Cerebellar nuclear complex (tissue), 1 donor: ENCODE measurements at places on chromosomes 7 and 10.

- no peak for DNase-seq
These were observed 3.3 kb downstream of the NUDT13 start for GRCh38 chr10:73113551-73113950.

DNA sequence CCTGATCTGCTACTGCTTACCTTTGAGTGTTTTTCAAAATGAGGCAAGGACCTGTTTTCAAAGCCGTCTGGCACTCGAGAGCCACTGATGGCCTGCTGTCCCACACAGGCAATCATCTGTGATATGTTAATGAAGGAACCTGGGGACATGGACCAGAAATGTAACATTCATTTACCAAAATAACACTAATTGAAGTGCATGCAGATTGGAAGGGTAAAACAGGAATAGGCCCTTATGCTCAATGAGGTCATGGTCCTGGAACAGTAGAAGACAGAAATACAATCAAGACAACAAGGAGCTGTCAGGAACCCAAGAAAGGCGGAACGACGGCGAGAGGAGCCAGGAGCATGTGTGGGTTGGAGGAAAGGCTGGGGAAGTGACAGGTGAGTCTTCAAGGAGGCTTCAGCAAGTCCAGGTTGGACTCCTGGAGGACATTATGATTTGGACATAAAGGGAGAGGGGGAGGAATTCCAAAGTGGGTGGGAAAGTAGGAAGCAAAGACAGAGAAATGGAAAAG lies 28.3 kb downstream of the POLR3A start:
- peak; percentile 47 for DNase-seq

DNA sequence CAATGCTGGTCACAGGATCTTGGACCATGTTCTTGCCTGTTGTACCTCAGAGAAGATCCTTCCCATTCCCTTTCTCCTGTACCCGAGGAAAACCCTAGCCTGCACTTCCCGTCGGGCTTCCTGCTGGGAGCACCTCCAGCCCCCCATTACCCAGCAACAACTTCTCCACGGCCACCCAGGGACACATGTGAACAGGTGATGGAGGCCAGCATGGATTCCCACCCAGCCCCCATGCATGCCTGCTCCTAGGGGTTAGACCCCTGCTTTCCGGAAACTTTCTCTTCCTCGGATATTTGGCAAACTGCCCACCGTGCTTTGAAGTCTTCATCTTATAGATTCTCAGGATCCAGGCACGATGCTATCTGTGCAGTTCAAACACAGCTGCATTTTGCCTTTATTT lies 67.3 kb downstream of the CALML3 start:
- DNase-seq, result no peak

- no peak for DNase-seq
These were observed 464.8 kb downstream of the SEMA3D start for GRCh38 chr7:84722086-84722485.

DNA sequence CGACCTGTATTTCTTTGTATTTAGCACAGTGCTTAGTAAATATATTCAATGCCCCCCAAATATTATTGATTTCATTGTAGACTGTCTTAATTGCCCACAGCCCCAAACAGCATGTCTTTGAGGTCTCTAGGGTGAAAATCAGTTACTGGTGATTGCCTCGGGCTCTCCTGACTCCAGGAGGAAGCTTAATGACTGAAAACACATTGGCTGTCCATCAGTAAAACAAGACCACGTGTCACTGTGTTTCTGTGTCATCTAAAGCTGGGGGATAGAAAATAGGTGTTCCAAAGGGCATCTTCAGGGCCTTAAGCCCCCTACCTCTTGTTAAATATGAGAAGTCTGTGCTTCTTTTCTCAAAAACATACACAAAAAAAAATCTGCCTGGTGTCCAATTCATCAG lies 67.9 kb downstream of the CACNA2D1 start:
- DNase-seq, result no peak

GRCh38 chr7:15335390-15335789 lies 226.4 kb downstream of the AGMO start:
- no peak for DNase-seq

- DNase-seq, result no peak
These were observed 103.1 kb downstream of the SLC25A13 start for GRCh38 chr7:96218664-96219243.

GRCh38 chr10:92419740-92420545 lies 129.0 kb downstream of the MARCHF5 start:
- DNase-seq, result no peak

DNA sequence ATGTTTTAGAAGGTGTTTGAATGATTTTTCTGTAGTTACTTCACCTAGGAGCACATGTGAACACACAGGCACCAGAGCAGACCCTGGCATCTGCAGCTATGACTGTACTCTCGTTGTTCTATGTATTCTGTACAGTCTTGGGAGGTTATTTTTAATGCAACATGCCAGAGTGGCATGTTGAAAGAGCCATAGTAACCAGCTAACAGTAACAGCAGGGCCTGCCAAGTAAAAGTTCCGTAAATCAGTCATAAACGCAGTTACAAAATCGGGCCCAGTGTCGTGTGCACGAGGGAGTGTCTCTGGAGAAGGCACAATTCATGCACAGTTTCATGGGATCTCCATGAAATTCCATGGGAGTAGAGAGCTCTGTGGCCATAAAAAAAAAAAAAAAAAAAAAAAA lies 108.3 kb upstream of the CDK6 start:
- DNase-seq, result no peak

GRCh38 chr7:81186691-81187090 lies 267.8 kb upstream of the SEMA3C start:
- no peak for DNase-seq

DNA sequence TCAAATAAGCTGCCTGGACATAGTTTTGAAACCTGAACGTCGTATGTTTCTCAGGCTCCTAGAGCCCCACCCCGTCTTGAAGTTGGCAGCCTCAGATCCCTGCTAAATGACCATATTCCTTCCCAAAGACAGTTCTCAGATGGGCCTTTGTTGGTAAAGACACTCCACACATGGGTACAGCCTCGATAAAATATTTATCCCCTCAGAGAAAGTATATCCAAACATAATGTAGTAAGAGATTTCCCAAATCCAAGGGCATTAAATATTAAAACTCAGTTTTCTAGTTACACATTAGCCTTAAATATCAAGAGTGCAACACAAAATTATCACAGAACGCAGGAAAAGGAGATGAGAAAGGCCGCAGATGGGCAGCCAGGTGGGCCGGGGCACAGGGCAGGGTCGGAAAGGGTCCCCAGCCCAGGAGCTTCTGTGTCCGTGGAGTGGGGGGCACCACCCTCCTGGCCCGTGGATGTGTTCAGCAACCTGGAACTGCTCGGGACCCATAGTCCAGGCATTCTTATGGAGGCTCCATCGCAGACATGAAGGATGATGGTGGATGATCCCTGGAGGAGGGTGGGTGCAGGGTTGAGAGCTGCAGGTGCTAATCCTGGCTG lies 1.5 kb upstream of the CFAP46 start:
- DNase-seq, result no peak

- no peak for DNase-seq
These were observed 35.7 kb downstream of the SLC29A3 start for GRCh38 chr10:71354776-71355175.

DNA sequence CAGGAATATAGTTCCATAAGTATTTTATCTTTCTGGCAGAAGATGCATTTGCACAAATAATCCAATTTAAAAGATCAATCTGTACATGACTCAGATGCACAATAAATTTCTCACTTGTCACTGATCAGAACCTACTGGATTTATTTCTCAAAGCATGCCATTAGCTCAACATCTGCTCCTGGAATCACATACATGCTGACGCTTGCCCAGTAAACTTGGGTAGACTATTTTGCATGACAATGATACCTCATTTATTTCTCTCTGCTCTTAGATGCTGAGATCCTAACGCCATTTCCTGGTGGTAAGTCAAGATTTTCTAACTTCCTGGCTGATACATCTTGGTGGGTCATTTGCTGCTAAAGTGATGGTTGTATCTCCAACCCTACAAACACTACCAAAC lies 33.8 kb upstream of the C10orf120 start:
- DNase-seq, result no peak
